ENCODE measurements at places on chromosomes 1 and 21. TPM values are rescaled to one million over a fixed set of nuclear protein-coding genes. Genes with fewer than 3 reads are reported as not detected.
A peak's percentile ranks its signal among the peaks of the same experiment; 100 is the strongest.

The COL6A1 gene
- polyA plus RNA-seq, result 0.08 TPM

The SLC6A9 gene
- polyA plus RNA-seq, result not detected

The CD5L gene
- polyA plus RNA-seq, result not detected

The ESPN gene
- not detected for polyA plus RNA-seq

The NPHS2 gene
- polyA plus RNA-seq, result not detected

The RHD gene
- polyA plus RNA-seq, result not detected

The RGS2 gene
- 3,307 TPM for polyA plus RNA-seq

The FHAD1 gene
- 0.69 TPM for polyA plus RNA-seq

The KRTAP12-2 gene
- polyA plus RNA-seq, result not detected

The C1orf226 gene
- 0.31 TPM for polyA plus RNA-seq

- DNase-seq, result peak; percentile 53
Measured at GRCh38 chr1:36083635-36084496, at the start of gene TEKT2. Gene TEKT2 (plus strand): TSS chr1:36084094. CDS start chr1:36084922, 828 bp downstream.

DNA sequence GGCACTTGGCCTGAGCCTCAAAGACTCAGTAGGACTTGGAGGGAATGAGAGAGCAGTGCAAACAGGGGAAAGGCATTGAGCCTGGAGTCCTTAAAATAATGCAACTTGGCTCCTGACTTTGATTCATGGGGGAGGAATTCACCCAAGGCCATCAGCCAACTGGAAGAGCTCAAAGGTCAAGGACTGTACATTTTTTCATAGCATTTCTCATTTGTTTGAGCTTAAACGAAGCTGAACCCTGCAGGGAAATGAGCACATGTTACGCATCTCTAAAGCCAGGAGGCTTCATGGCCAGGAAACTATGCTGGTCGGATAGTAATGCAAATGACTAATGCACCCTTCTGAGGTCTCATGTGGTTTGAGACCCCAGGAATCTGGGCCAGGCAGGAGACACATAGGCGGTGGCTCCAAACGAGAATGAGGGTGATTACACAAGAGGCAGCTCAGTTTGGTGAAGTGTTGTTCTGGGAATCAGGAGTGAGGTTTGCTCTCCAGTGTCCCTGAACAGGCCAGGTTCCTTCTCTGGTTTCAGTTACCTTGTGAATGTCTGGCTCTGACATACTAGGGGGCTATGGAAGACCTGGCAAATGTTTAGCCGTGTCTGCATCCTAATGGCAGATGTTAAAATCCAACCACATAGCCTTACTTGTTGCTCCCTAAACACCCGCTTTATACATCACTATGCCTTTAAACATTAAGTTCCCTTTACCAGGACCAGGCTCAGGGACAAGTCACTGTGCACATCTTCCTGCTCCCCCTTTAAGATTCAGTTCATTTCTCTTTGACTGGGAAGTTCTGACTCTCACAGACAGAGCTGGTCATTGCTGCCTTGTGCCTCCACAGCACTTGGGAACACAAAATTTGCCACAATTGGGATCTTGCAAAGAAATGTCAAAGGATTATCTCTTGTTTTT lies 503.9 kb upstream of the USP24 start:
- no peak for DNase-seq

DNA sequence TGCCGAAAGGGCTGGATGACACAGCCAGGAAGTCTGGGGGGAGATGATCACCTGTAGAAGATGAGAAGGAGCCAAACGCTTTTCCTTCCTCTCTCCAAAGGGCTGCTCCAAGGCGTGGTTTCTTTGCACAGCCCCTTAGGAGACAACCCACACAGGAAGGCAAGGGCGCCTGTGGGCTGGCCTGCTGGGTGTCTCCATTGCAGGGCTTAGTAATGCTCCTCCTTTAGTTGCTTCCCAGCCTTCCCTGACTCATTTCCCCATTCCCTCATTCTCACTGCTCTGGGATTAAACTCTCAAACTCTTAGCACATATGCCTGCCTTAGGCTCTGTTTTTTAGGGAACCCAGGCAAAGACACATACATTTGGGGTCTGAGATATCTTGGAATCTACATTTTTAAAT lies 1.7 kb upstream of the CLCA1 start:
- no peak for DNase-seq
